ENCODE measurements at places on chromosomes 16 and 17.
A peak's percentile ranks its signal among the peaks of the same experiment; 100 is the strongest.

DNA sequence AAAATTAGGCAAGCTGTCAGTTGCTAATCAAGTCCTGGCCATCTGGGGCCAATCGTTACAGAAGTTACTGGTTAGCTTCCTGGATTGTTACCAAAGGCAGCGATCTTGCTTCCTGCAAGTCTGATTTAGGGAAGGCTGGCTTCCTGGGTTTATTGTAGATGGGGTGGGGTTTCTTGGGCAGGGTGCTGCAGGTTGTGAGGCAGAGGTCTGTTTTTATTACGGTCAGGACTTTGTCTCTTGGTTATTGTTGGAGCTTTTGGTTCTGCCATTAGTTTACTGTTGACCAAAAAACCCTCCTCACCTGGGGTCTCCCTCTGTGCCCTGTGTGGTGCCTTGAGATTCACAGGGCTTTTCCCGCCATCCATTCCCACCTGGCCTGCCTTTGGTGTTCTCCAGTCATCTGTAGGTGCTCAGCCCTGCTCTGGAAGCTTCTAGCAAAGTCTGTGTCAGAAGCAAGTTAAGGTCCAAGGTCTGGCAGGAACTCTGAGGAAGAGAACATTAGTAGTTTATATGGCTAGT, 36.9 kb downstream of the SLC47A1 start:
- DNase-seq = no peak

DNA sequence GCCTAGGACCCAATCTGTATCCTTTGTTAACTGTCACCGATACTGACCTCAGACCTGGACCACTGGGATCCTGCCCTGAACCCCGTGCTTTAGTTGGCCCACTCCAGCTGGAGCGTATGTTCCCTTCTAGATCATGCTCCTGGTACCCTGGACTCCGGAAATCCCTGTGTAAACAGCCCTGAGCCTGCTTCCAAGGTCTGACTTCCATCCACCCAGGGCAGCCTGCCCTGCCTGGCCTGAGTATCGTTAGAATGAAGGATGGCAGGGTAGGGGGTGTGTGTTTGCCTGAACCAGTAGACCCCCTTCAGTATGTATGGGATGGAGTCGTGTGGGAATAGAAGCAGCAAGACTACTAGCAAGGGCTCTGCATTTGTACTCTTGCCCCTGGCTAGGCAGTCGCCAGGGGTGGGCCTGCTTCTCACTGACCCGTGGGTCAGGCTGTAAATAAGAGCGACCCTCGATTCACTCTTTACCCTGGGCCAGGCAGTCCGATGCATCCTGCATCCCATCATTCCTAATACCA, 691 bp upstream of the TMEM98 start:
- DNase-seq = no peak

DNA sequence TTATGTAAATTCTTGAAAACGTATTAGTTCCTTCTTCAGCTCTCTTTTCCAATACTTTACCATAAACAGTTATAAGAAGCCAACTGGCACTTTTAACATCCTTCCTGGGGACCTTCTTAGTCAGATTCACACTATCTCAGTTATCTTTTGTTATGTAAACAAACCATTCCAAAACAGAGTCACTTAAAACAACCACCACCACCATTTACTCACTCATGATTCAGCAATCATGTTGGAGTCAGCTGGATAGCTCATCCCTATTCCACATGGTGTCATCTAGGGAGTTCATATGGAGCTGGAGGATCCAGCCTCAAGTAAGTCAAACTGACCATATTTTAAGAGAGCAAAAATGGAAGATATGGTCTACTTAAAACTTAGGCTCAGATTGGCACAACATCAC, 240.3 kb upstream of the IRX3 start:
- DNase-seq = no peak

DNA sequence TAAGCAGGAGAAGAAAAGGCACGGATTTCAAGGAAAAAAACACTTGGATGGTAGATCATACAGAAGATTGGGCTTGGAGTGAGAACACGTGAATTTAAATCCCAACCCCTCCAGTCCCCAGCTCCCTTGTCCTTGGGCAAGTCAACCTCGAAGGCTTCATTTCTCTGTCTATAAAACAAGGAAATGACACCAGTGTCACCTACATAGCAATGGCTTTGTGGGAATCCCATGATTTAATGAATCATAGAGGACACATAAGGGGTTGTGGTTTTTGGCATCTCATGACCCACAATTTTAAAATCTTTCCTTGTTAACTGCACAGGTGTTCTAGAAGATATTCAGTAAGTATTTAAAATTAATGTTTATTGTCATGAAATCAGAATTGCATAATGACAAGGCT, 8.2 kb upstream of the CCL2 start:
- DNase-seq = no peak

GRCh38 chr16:50547340-50548124, 664 bp upstream of the NKD1 start:
- DNase-seq = peak; percentile 10

DNA sequence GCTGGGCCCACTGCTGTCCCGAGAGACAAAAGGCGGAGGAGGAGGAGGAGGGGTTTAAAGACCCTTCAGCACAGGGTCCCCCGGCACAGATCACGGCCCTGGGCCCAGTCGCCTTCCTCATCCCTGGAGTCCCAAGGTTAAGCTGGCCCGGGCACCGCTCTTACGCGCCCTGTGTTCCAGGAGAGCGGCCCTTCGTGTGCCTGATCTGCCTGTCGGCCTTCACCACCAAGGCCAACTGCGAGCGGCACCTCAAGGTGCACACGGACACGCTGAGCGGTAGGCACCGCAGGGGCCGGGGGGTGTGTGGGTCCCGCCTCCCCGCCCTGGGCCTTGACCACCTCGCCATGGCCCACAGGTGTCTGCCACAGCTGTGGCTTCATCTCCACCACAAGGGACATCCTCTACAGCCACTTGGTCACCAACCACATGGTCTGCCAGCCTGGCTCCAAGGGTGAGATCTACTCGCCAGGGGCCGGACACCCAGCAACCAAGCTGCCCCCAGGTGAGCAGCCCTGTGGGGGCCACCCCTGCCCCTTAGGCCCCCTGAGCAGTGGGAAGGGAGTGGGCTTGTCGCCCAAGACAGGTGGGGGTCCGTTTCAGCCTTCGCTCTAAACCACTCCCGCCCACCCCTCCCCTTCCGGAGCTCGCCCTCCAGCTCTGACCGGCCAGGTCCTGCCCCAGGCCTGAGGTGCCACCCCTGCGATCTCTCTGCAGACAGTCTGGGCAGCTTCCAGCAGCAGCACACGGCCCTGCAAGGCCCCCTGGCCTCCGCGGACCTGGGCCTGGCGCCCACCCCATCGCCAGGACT, 37.6 kb upstream of the ZC3H18 start:
- DNase-seq = no peak

- no peak for DNase-seq
Measured at GRCh38 chr16:50731989-50732832, 9.7 kb upstream of the CYLD start.

- DNase-seq = no peak
Measured at GRCh38 chr17:16927641-16928321, 44.1 kb downstream of the TNFRSF13B start.

- DNase-seq = no peak
Measured at GRCh38 chr16:82682767-82683166, 56.0 kb downstream of the CDH13 start.

DNA sequence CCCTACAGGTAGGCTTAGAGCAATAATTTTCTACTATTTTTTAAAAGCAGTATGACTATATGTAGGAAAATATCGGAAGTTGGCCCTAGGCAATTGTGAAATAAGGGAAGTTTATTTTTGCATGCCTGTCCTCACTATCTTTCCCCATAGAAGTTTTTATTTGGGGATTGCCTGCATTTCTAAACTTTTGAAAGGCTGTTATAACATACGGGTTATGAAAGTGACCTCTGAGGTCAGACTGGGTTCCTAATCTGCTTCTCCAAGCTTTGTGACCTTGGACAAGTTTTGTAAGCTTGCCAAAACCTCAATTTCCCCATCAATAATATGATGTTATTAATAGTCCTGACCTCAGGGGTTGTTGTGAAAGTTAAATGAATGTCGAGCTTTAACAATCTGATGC, 67.1 kb downstream of the ARHGAP44 start:
- DNase-seq = no peak

GRCh38 chr16:78571898-78572358, 472.5 kb downstream of the WWOX start:
- DNase-seq = no peak

DNA sequence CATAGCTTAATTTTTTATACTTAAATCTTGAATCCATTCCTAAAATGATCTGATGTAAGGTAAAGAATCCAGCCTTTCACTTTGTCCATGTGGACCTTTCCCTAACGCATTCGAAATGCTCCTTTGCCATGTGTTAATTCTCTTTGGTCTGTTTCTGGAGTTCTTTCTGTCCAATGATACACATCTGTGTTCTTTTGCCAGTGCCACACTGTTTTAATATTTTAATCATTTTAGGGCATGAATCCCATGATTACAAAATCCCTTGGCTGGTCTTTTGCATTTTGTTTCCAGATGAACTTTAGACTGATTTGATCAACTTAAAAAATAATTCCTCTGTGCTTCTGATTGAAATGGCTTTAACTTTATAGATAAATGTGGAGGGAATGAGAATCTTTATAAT, 74.1 kb downstream of the NTN1 start:
- DNase-seq = no peak

- DNase-seq = no peak
Measured at GRCh38 chr17:10743316-10744009, 13.6 kb upstream of the TMEM220 start.

DNA sequence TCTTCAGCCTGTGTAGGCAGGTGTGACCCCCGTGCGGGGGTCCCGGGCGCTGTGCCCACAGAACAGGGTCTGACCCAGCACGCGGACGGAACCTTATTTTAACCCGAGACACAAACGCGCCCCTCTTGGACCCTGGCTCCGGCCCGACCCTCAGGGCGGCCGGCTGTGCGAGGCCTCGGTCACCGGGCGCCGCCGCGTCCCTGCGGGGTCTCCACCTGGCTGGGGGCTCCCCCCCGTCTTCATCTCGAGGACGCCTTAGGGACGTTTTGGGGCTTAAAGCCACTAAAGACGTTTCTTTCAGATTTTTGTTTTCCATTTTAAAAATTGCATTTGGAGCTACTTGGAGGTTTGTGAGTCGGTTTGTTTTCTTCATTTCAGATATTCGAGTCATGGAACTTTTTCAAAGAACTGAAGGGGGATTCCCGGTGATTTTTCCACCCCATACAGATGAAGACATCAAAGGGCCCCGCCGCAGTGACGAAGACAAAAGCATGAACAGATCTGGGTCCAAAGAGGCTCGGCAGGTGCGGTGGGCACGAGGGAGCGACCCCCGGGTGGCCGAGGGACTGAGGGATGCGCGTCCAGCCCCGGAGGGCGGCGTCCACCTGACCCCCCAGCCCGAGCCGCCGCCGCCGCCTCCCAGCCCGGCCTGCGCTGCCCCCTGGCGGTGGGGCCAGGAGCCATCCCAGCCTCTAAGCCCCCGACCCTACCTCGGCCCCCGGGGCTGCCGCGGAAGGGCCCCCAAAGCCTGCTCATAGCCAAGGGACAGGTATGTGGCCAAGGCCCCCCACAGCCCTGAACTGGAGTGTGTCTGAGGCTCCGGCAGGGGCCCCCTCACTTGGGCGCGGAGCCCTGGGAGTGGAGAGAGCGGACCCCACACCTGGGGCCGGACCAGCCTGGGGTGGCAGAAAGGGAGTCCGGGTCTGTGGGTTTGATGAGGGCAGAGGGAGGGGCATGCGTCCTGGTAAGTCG, 3.8 kb upstream of the CD7 start:
- no peak for DNase-seq

All from HT-29 (cell line).